Dorsolateral prefrontal cortex (tissue), 122 donors: ENCODE measurements at places on chromosomes 13 and 19.
A peak's percentile ranks its signal among the peaks of the same experiment; 100 is the strongest.

DNA sequence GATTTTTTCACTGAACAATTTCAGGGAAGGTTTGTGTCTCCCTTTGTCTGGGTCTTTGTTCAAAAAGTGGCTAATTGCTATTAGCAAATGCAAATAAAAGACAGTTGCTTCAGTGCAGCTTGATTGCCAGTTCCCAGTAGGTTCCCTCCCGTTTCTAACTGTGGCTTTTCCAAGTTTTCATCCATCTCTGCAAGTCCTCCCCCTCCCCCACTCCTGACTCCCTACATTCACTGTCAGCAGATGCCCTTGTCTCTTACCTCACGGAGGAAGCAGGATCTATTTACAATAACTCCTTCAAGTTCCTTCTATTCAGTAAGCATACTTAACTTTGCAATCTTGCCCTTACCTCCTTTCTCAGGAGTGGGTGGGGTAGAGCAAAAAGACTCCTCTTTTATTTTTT, 55.4 kb upstream of the SCEL start:
- no peak for DNase-seq

- no peak for DNase-seq
Measured at GRCh38 chr19:36527873-36528193, 238 bp downstream of the ZNF260 start.

GRCh38 chr19:18091217-18091608, 4.5 kb upstream of the IL12RB1 start:
- no peak for DNase-seq

- DNase-seq, result peak; percentile 4
Measured at GRCh38 chr13:91381371-91381770, 17.1 kb upstream of the GPC5 start.

GRCh38 chr13:70253411-70253810, 145.2 kb upstream of the KLHL1 start:
- no peak for DNase-seq

DNA sequence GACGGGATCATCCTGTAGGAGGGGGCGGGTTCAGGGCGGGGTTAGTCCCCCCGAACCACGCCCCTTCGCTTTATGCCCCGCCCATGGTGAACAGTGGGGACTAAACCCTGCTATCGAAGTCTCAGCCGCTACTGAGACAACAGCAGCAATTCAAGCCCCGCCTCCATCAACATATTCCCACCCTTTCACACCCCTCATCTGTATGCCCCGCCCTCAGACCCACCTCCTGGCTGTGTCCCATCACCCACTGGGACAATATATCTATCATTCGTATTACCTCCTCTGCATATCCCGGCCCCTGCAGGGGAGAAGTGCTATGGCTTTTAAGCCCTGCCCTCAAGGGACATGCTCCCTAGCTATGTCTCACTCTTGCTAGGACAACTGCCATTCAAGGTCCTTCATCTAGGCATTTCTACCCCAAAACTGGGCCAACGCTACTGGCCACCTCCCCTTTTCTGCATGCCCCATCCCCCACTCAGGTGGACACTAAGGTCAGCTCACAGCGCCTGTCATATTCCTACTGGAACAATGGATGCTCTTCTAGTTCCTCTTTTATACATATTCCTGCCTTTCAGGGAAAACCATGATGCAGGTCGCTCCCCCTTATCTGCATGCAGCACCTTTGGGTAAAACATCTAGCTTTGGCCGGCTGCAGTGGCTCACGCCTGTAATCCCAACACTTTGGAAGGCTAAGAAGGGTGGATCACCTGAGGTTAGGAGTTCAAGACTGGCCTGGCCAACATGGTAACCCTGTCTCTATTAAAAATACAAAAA, 11.9 kb downstream of the LRFN1 start:
- no peak for DNase-seq

GRCh38 chr13:31528176-31528575, 211.2 kb upstream of the RXFP2 start:
- DNase-seq, result no peak
